Endodermal cell (in vitro differentiated cells): ENCODE measurements at places on chromosomes 2 and 18.

DNA sequence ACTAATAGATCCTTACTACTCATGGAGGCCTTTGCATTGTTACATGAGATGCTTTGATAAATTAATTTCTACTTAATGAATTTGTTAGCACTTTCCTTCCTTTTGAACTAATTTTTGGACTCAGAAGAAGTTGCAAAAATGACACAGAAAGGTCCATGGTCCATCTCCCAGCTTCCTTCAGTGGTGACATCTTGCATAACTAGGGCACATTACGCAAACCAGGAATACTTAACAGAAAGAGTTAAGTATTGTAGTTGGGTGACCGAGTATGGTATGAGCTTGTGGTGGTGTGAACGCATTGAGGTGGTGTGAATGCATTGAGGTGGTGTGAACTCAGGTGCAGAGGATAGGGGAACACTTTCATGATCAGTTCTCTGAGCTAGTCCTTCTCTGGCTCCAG, 151.1 kb upstream of the TWIST2 start:
- no peak for DNase-seq

- DNase-seq, result no peak
These were observed 188.5 kb downstream of the TPGS2 start for GRCh38 chr18:36640021-36640952.

- DNase-seq, result peak; percentile 92
These were observed 32.6 kb downstream of the MARCHF4 start for GRCh38 chr2:216339456-216340279.

DNA sequence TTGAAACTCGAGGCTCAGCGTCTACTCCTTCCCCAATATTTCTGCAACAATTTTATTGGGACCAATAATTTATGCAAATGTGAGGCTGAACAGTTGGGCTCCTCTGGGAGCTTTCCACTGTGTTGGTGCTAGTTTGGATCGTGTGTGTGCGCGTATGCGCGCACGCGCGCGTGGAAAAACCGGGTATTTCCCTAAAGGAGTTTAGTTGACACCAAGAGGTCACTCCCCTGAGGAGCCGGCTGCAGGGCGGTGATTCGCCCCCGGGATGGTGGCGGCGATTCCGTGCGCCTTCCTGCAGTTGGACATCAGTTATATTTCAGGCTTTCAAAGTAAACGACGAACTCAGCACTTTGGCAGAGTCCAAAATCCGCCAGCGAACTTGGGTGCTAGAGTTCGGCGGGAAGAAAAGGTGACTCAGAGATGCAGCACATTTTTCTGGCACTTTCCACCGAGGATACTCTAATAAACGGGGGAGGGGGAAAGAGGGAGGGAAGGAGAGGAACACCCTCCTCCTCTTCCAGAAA, 186.5 kb upstream of the FANCL start:
- peak; percentile 79 for DNase-seq

GRCh38 chr18:404061-404636, 96.4 kb downstream of the COLEC12 start:
- no peak for DNase-seq

- peak; percentile 60 for DNase-seq
These were observed 74.0 kb downstream of the AGPS start for GRCh38 chr2:177466337-177467195.

DNA sequence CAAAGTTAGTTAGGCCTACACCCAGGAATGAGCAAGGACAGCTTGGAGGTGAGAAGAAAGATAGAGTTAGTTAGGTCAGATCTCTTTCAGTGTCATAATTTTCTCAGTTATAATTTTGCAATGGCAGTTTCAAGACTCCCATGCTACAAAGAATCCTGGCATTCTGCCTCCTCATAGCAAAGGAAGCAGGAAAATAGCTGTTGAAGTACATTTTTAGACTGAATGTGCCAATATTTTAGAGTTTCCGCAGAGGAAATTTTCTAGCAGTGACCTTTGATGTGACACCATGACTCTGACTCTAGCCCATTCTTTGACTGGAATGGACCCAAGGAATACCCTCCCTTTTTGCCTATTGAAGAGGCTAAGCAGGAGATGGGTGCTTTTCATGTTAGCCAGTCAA, 371.7 kb downstream of the PIK3C3 start:
- DNase-seq, result no peak
